ENCODE measurements at places on chromosomes 7 and 10. TPM values are rescaled to one million over a fixed set of nuclear protein-coding genes. Genes with fewer than 3 reads are reported as not detected.

DNA sequence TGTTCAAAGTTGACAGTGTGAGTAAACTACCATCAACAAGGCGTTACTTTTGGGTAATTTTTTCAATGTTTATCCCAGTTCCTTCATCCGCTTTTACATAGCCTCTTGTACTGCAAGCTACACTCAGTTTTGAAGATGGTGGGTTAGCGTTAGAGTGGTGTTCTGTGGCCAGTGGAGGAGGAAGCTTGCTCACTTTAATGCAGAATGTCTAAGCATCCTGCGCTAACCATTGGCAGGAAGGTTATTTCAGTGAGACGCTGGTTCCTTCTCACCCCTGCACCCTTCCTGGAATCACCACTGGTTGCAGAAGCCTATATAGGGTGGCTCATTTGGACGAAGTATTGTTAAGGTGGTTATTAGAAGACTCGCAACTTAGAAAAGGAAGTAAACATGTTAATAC is 159.1 kb downstream of the CELF2 start:
- no peak for DNase-seq
- H3K4me1 ChIP-seq, result no peaks in the 10 kb centered on the region
- no peaks in the 10 kb centered on the region for H3K27me3 ChIP-seq
- H3K36me3 ChIP-seq, result no peaks in the 10 kb centered on the region
- H3K4me3 ChIP-seq, result no peak overlapping the region
- no peak overlapping the region for H3K27ac ChIP-seq

GRCh38 chr10:33012306-33012705 is 54.3 kb upstream of the ITGB1 start:
- H3K27me3 ChIP-seq, result no peaks in the 10 kb centered on the region
- no peak overlapping the region for H3K4me3 ChIP-seq
- H3K4me1 ChIP-seq, result no peaks in the 10 kb centered on the region
- DNase-seq, result no peak

GRCh38 chr10:20372748-20373147 is 524.4 kb downstream of the NEBL start:
- no peak overlapping the region for H3K27ac ChIP-seq
- H3K27me3 ChIP-seq, result no peaks in the 10 kb centered on the region
- no peaks in the 10 kb centered on the region for H3K4me1 ChIP-seq
- no peak for DNase-seq

Gene ATG9B
- not detected for total RNA-seq

GRCh38 chr10:120989996-120990598 is 138.9 kb downstream of the WDR11 start:
- DNase-seq, result no peak
- no peaks in the 10 kb centered on the region for H3K27me3 ChIP-seq
- H3K27ac ChIP-seq, result no peak overlapping the region
- no peaks in the 10 kb centered on the region for H3K4me1 ChIP-seq
- no peaks in the 10 kb centered on the region for H3K36me3 ChIP-seq

- no peaks in the 10 kb centered on the region for H3K4me1 ChIP-seq
- H3K36me3 ChIP-seq, result no peaks in the 10 kb centered on the region
- no peak overlapping the region for H3K4me3 ChIP-seq
- H3K27me3 ChIP-seq, result no peaks in the 10 kb centered on the region
- no peak for DNase-seq
Observed at GRCh38 chr7:22267930-22268615, 88.9 kb downstream of the RAPGEF5 start.

DNA sequence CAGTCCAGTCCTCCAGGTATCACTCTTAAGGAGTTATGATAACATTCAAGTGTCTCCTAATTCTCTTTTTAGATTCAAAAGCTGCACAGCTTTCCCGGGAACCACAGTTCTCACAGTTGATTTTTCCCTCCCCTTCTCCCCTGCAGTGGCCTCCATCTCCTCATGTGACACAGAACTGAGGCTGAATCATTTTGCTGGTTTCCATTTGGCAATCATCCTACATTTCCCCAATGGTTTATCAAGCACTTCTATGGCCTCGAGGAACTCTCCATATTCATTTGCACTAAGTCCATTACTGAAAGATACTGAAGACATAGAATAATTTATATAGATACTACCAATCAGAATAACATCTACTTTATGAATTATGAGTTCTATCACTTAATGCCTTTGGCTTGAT is 484.9 kb downstream of the GPAM start:
- no peak for DNase-seq
- no peaks in the 10 kb centered on the region for H3K4me1 ChIP-seq
- H3K4me3 ChIP-seq, result no peak overlapping the region
- no peaks in the 10 kb centered on the region for H3K27me3 ChIP-seq

DNA sequence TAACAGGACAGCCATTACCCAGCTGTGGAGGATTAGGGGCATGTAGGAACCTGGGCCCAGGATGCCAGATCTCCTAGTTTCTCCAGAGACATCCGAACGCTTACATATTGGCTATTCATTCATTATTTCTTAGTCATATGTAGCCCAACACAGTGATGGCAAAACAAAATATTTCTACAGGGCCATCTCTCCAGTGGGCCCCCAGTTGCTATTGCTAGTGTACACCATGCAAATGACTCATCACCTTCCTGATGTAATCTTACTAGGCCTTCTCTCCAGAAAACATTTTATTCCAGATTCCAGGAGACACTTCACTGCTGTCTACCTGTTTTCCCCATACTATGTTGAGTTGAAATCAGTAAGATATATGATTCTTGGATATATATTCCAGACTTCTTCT is 201.7 kb downstream of the PLXDC2 start:
- H3K36me3 ChIP-seq, result no peaks in the 10 kb centered on the region
- no peak overlapping the region for H3K4me3 ChIP-seq
- H3K27ac ChIP-seq, result no peak overlapping the region
- H3K27me3 ChIP-seq, result no peaks in the 10 kb centered on the region
- no peak for DNase-seq
- no peaks in the 10 kb centered on the region for H3K4me1 ChIP-seq

DNA sequence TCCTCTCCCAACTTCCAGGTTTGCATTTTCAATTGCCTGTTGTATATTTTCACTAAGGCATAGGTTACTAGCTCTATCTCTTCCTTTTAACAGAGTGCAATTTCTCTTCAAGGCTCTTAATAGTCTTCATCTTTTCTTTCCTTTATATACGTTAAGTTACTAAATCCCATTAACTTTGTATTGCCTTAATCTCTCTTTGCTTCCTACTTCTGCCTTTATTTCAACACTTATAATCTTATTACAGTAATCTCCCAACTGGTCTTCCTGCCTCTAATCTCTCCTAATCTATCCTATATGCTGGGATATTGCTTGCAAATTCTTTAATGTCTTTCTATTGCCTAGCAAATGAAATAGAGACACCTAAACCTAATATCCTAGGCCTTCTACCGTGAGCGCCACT is 26.1 kb downstream of the ST7 start:
- H3K4me1 ChIP-seq, result no peaks in the 10 kb centered on the region
- no peak overlapping the region for H3K4me3 ChIP-seq
- no peak for DNase-seq
- no peaks in the 10 kb centered on the region for H3K36me3 ChIP-seq
- H3K27me3 ChIP-seq, result no peaks in the 10 kb centered on the region
- no peak overlapping the region for H3K27ac ChIP-seq

DNA sequence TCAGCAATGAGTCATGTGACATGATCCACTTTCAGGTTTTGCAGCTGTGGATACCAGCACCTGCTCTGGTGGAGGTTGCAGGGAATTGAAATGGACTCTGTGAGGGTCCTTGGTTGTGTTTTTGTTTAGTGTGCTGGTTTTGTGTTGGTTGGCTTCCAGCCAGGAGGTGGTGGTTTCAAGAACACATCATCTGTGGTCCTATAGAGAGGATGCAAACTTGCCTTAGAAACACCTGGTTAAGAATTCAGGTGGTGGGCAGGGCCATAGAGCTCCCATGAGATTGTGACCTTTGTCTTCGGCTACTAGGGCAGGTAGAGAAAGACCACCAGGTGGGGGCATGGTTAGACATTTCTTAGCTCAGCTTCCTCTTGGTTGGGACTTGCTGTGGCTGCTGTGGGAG is 59.2 kb upstream of the CYP2C9 start:
- no peak overlapping the region for H3K27ac ChIP-seq
- DNase-seq, result no peak
- H3K4me1 ChIP-seq, result no peaks in the 10 kb centered on the region
- H3K4me3 ChIP-seq, result no peak overlapping the region
- H3K36me3 ChIP-seq, result no peaks in the 10 kb centered on the region
- H3K27me3 ChIP-seq, result no peaks in the 10 kb centered on the region

Gene FXYD4
- total RNA-seq, result not detected

GRCh38 chr7:2521952-2522591 is 2.5 kb downstream of the LFNG start:
- H3K4me1 ChIP-seq, result peaks cover 48% of the 10 kb centered on the region
- H3K27me3 ChIP-seq, result no peaks in the 10 kb centered on the region
- no peaks in the 10 kb centered on the region for H3K36me3 ChIP-seq
- peak overlapping the region; percentile 79 for H3K27ac ChIP-seq
- no peak for DNase-seq

DNA sequence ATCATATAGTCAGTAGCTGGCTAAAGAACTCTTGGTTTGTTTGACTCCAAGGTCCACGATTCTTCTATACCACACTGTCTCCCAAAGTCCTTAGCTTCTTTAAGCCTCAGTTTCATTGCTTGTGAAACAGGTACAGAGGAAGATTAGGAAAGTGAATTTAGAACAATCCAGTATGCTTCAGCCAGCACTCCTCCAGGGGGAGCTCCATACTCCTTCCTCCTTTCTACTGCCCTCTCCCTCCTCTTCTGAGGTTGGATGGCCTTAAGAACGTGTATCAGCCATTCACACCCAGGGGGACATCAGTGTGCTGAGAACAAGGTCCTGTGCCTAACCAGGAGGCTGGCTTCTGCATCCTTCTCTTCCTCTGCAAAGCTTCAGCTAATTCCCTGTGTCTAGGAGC is 54.8 kb upstream of the CALD1 start:
- H3K4me3 ChIP-seq, result no peak overlapping the region
- H3K27ac ChIP-seq, result peak overlapping the region; percentile 73
- no peaks in the 10 kb centered on the region for H3K36me3 ChIP-seq
- no peak for DNase-seq
- no peaks in the 10 kb centered on the region for H3K4me1 ChIP-seq
- H3K27me3 ChIP-seq, result no peaks in the 10 kb centered on the region

Gene CCDC172
- total RNA-seq, result not detected

DNA sequence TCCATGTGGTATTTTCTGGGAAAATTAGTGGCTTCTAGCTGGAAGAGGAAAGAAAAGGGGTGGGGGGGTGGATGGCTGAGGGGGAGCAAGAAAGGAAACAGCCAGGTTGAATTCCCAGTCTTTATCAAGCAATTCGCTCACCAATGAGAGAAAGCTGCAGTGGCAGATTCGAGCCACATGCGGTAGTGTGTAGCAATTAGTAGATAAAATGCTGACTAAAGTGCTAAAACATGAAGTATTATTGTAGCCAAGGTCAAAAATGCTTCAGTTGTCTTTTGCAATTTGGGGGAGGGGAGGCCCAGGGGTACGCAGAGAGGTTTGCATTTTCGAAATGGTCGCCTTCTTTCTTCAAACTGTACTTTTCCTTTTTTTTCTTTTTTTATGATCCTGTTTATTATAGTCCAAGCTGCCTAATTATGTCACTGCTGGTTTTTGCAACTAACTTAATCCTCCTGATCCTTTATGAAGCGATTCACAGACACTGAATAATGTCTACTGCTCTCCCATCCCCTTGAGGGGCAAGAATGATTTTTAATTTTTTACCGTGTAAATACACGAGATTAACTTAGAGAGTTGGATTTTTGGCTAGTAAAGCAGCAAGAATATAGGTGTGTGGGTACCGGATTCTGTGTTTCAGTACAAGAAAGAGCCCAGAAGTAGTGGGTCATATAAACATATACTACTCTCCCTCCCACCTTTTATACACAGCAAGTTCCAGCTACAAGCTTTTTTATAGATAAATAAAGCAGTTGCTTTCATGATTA is 3.6 kb upstream of the ARID5B start:
- peak overlapping the region; percentile 73 for H3K27ac ChIP-seq
- peak; percentile 58 for DNase-seq
- H3K36me3 ChIP-seq, result no peaks in the 10 kb centered on the region
- H3K4me3 ChIP-seq, result peak overlapping the region; percentile 32

GRCh38 chr10:29508554-29509244 is 126.1 kb downstream of the SVIL start:
- H3K4me3 ChIP-seq, result no peak overlapping the region
- H3K36me3 ChIP-seq, result no peaks in the 10 kb centered on the region
- DNase-seq, result no peak
- H3K4me1 ChIP-seq, result no peaks in the 10 kb centered on the region
- H3K27me3 ChIP-seq, result no peaks in the 10 kb centered on the region

GRCh38 chr10:15395935-15396334 is 24.8 kb upstream of the FAM171A1 start:
- H3K27ac ChIP-seq, result no peak overlapping the region
- no peaks in the 10 kb centered on the region for H3K36me3 ChIP-seq
- H3K27me3 ChIP-seq, result no peaks in the 10 kb centered on the region
- no peak for DNase-seq
- no peaks in the 10 kb centered on the region for H3K4me1 ChIP-seq
- no peak overlapping the region for H3K4me3 ChIP-seq

Gene CACNB2
- total RNA-seq, result 0.48 TPM

DNA sequence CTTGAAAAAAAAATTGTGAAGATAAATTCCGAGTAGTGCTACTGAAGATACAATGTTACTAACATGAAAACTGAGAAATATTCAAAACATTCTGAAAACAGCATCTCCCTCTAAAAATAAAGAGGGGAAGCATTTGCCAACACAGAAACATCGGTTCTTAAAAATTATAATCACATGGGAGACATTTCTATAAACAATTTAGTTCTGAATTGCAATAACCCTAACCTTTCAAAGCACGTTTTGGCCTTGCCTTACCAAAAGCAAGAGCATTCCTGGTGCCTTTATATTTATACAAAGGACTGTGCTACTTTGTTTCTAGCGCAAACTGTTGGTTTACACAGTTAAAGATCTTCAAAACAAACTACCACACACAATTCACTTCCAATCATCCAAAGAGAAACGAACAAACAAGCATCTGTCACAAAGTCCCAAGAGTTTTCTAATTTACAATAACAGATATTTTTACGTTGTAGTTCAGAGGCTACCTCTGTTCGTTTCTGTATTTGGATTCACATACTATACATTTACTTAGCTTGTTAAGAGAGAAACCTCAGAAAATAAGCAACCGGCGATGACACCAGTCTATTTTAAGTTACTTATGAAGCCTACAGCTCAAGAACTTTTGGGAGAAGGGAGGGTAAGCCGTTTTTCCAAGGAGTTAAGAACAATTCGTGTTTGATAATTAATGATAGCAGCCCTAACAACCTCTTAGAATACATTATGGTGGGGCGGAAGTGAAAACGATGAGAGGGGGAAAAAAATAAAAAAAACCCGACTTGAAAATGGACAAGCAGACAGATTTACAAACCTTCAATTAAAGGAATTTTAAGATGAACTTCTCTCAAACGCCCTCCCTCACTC is 1.3 kb downstream of the ABI1 start:
- DNase-seq, result no peak
- H3K36me3 ChIP-seq, result no peaks in the 10 kb centered on the region
- H3K27ac ChIP-seq, result peak overlapping the region; percentile 100

DNA sequence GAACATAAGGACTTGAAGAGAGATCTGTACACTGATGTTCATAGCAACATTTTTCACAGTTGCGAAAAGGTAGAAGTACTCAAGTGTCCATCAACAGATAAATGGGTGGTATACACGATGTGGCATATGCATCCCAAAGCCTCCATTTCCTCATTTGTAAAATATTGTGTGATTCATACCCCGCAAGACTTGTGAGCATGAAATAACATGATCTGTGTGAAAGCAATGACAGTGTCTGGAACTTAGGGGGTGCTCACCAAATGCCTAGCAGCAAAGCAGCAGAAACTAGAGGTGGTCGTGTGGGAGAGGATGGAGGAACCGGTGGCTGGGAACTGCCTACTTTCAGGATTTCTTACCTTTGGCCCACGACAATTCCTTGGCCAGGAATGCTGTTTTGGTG is 135.3 kb upstream of the INSYN2A start:
- H3K27ac ChIP-seq, result no peak overlapping the region
- no peaks in the 10 kb centered on the region for H3K27me3 ChIP-seq
- no peak overlapping the region for H3K4me3 ChIP-seq
- H3K4me1 ChIP-seq, result no peaks in the 10 kb centered on the region
- no peak for DNase-seq
